H1 (cell line): ENCODE measurements at places on chromosomes 11 and 22.

DNA sequence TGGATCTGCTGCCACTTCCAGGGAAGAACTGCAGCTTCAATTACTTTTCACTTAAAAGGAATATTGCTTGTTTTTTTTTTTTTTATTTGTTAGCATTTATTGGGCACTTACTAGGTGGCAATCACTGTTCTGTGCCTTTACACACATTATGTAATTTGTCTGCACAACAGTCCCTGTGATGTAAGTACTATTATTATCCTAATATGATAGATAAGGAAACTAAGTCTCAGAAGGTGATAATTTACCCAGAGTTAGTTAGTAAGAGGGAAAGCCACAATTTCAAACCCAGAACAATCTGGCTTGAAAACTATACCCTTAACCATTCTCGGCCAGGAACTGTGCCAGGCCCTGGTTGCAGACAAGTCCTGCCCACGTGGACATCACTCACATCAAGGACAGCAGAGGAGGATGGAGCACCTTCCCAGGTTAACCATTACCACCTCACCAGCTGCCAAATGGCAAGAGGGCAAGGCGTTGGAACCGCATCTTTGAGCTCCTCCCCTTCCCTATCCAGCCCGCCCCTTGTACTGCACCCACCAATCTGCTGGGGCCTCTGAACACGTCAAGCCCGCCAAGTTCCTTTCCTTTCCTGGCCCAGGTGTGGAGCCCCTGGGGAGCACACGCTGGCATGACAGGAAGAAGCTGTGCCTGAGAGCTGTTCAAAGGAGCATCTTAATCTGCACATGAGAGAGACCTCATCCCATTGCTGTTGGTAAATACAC, 78.4 kb downstream of the NAV2 start:
- no peak for DNase-seq

GRCh38 chr11:96045622-96046456, 121.9 kb upstream of the MTMR2 start:
- DNase-seq: peak; percentile 73

- DNase-seq: no peak
Observed at GRCh38 chr11:131537748-131538147, 167.3 kb downstream of the NTM start.

- peak; percentile 75 for DNase-seq
Observed at GRCh38 chr22:43110927-43111623, 525 bp downstream of the BIK start.

GRCh38 chr22:44325718-44326490, 13.2 kb upstream of the SHISAL1 start:
- no peak for DNase-seq

DNA sequence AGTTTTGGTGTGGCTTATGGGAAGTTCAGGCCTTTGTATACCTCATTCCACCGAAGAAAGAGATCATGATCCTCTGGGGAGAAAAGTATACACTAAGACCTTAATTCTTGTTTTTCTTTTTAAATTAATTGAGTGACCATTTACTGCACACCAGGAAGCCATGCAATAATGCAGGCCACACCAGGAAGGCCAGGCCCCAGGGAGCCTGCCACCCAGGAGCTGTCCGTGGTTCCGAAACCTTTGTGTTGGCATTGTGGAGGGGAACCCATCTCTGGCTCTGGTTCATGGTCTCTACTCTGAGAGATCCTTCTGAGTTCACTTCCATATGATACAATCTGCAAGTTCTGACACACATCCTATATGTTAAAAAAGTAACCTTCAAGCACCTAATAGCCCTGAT, 291.8 kb downstream of the MIAT start:
- DNase-seq: no peak

GRCh38 chr11:128151780-128152179, 435.6 kb downstream of the ETS1 start:
- DNase-seq: no peak

- no peak for DNase-seq
Observed at GRCh38 chr11:61011950-61012736, 40.7 kb downstream of the CD6 start.

- DNase-seq: peak; percentile 72
Observed at GRCh38 chr11:111565114-111565720, 24.7 kb downstream of the LAYN start.

DNA sequence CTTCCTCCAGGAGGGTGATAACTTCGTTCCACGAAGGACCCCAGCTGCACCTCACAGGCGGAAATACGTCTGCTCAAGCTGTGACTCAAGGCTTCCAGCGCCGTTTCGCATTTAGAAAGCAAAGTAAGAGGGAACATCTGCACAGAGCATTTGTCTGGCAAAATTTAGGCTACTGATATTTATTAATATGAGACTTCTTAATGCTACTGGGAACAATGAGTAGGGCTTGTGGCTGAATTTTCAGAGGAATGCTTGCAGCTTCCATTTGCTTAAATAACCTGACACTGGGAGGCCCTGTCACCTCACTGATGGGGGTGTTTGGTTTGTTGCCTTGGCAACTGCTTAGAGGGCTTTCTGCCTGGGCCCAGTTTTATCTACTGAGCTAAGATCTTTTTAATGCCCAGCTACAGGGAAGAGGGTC, 14.7 kb upstream of the ST14 start:
- no peak for DNase-seq

GRCh38 chr11:117929142-117929915, at the start of gene TMPRSS13:
Gene TMPRSS13 (minus strand): TSS chr11:117929402. CDS start chr11:117929307, 95 bp downstream.
- DNase-seq: no peak

- no peak for DNase-seq
Observed at GRCh38 chr11:115745610-115746512, 241.6 kb upstream of the CADM1 start.

- DNase-seq: no peak
Observed at GRCh38 chr11:73972187-73972586, 10.5 kb downstream of the UCP2 start.

- DNase-seq: no peak
Observed at GRCh38 chr11:64364911-64365310, 5.9 kb downstream of the RPS6KA4 start.

DNA sequence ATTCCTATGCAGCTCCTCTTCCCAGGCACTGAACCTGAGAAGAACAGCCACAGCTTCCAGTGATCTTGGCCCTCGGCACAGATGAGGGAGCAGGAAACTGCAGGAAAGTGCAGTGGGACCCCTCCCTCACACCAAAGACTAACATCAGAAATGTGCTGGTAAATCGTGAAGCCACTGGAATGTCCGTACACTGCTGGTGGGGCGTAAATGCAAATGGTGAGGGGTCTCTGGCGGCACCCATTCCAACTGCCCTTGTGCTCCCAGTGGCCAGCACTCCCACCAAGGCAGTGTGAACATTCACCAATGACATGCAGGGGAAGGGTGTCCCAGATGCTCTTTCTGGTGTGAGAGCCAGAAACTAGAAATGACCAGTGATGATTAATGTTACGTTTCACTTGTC, 574.0 kb downstream of the BRD1 start:
- DNase-seq: no peak

GRCh38 chr22:40212121-40212520, 34.4 kb downstream of the TNRC6B start:
- no peak for DNase-seq

DNA sequence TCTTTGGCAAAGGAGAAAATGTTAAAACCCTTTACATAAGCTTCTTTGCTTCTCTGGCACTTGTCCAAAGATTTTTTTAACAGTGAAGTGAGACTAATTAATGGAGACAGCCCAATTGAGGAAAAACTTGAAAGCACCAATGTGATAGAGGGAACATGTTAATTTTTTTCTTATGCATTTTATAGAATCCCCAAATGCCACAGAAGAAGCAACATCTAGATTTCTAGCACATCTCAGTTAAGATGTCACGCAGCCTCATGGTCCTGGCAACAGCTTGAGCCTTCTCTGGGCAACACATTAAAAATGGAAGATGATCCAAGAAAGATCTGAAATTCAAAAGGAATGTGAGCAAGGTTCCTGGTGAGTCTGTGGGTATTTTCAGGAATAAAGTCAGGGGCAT, 48.5 kb downstream of the PACSIN2 start:
- no peak for DNase-seq

- DNase-seq: no peak
Observed at GRCh38 chr22:30283342-30283741, 6.0 kb downstream of the CASTOR1 start.

DNA sequence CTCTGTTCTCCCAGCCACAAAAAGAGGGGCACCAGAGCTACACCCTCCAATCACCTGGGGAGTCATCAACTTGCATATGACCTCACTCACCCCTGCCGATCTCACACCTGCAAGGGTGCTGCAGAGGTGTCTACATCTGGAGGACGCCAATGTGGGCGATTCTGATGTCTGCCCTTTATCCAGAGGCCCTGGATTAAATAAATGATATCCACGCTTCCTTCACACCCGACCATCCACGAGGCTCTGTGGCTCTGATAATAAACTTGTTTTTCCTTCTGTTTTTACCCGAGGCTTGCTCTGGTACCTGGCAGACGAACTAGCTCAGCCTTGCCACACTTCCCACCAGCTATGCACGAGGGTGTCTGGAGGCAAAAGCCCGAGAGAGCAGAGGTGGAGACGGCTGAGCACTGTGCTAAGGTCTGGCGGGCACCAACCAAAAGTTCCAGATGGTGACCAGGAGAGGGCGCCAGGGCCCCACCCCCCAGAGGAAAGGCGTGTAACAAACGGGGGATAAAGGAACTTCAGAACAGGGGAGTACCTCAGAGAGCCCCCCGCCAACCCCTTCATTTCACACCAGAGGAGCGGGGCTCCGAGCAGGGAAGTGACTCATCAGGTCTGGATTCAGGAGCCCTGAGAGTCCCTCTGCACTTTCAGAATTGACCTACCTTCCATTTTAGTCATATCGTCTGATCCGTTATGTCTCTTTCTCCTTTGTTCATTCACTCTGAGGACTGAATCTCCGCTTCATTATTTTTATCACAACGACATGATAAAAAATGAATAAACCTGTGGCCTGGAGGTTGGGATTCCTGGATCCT, 13.5 kb downstream of the SCN3B start:
- no peak for DNase-seq

DNA sequence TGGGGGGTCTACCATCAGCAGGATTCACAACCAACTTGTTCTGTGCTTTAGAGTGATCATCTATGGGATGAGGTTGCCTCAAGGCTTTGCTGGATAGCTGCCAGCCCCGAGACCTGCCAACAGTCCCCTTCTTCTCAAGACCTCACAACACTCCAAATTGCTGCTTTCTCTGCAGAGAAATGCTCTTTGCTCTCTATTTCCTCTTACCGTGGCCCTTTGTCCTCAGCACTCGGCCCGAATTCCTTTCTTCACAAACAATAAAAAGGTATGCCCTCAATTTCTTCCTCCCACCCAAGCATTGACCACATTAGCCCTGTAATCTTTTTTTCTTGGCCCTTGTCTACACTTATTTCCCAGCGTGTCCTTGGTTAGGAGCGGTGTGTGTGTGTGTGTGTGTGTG, 147.4 kb upstream of the SNX19 start:
- DNase-seq: no peak

- DNase-seq: no peak
Observed at GRCh38 chr22:45677063-45677462, 5.4 kb downstream of the ATXN10 start.

- no peak for DNase-seq
Observed at GRCh38 chr22:43511276-43511910, 99.6 kb downstream of the MPPED1 start.

DNA sequence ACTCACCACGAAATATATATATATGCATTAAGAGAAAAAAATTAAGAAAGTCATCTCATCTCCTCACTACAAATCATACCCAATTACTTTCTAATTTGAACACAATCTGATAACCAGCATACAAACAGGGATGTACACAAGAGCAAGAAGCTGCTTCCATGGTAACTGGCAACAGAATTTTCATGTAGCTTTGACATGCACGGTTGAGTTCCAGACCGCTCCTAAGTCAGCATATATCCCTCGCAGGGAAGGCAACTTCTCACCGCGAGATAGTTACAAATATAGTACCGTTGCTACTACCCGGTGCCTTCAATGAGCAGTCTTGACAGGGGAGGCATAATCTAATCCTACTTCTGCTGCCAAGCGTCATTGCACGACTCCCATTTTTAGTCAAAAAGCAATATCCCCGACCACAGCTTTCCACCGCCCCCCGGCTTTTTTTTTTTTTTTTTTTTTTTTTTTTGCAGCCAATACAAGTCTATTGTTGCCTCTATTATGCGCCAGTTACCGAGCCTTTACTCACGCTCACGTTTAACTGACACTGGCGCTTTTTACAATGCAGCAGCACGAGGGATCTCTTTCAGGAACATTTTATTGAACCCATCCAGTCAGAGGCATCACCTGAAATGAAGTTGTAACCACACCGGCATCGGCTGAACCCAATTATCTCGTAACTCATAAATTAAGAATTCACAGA, 2.2 kb downstream of the CADM1 start:
- DNase-seq: no peak

DNA sequence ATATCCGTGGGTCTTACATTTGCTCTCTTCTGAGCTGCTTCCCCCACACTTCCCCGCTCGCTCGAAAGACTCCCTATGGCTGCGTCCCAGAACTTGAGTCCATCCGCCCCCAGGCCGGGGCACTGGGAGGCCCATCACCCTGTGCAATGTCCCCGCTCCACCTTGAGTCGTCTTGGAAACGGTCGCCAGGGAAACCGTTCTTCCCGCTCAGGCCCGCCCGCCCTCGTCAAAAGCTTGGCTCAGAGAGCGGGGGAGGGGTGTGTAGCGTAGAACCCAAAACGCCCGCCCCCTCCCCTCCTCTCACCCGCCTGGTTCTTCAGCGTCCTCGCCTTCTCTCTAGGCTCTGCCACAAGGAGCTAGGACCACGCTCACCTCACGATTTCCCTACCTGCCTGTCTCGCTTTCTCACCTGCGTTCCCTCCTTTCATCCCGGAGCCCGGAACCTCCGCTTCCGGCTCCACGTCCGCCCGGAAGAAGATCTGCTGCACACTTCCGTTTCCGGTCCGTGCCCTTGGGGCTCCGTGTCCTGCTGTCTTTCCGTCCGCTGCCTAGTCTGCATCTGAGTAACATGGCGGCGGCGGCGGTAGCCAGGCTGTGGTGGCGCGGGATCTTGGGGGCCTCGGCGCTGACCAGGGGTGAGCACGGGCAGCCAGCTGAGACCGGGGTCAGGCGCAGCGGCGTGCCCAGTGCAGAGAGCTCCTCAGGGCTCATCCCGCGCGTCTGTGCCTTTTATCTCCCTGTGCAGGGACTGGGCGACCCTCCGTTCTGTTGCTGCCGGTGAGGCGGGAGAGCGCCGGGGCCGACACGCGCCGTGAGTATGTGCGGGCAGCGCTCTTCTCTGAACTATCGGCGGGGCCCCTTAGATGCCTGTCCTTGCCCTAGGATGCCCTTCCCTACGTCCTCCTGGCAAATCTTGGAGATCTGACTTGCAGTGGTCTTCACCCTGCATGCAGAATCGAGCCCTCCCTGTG, at the start of the genes KBTBD4 and NDUFS3:
Gene KBTBD4 (minus strand): TSS at position 447 of the 971 bp plus-strand sequence. CDS start 19 bp downstream, at position 428.
Gene NDUFS3 (plus strand): TSS at position 551 of the 971 bp plus-strand sequence. CDS start 18 bp downstream, at position 569.
- peak; percentile 62 for DNase-seq

- DNase-seq: no peak
Observed at GRCh38 chr11:118876286-118876685, 7.4 kb upstream of the CXCR5 start.

- DNase-seq: no peak
Observed at GRCh38 chr11:73168925-73169579, 26.9 kb upstream of the FCHSD2 start.

- peak; percentile 30 for DNase-seq
Observed at GRCh38 chr11:71307811-71308645, 55.7 kb upstream of the SHANK2 start.

GRCh38 chr11:50169634-50170033, 137.0 kb downstream of the OR4C45 start:
- no peak for DNase-seq
